ENCODE measurements at places on chromosomes 5 and 9.

DNA sequence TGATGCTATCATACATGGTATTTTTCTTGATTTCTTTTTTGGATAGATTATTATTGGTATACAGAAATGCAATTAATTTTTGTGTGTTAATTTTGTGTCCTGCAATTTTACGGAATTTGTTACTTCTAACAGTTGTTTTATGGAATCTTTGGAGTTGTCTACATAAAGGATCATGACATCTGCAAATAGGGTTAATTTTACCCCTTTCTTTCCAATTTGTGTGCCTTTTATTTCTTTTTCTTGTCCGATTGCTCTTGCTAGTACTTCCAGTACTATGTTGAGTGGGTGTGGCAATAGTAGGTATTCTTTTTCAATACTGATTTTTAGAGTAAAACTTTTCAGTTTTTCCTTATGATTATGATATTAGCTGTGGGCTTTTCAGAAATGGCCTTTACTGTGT is 111.5 kb downstream of the MACROH2A1 start:
- DNase-seq, result no peak

DNA sequence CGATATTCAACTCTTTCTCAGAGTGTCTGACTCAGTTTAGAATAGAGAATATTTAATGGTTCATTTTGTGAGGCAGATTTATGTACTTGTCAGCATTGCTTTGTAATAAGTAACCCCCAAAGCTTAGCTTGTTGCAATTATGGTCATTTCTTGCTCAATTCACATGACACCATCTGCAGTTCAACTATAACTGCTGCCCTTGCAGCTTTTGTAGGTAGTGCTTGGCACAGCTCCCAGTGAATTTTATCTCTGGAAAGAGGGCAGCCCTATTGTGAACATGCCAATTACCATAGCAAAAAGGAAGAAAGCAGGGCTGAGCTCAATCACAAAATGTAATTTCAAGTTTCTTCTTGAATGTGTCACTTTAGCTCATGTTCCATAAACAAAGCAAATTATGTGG is 1587.7 kb upstream of the ACO1 start:
- DNase-seq, result no peak

- DNase-seq, result no peak
Observed at GRCh38 chr5:5588386-5588785, 165.9 kb downstream of the ICE1 start.

DNA sequence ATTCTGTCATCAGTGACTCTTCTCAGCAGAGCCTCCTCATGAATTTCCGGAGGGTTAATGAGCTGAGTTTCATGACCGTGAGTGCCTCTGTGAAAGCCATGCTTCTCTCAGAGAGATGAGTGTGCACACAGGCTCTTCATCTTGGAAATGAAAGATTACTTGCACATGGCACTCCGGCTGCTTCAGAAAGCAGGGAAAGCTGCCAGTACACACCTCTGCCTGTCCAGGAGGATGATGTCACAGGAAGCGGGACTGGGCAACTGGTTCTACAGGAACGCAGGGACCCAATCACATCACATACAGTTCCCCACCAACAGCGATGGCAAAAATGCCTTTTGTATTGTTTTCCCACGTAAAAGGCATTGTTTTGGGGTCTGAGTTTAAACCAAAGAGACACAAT is 286.0 kb upstream of the DAP start:
- no peak for DNase-seq

- DNase-seq, result no peak
Observed at GRCh38 chr9:30935730-30936129, 1448.7 kb upstream of the ACO1 start.

- no peak for DNase-seq
Observed at GRCh38 chr9:133944746-133945135, 47.4 kb downstream of the VAV2 start.

DNA sequence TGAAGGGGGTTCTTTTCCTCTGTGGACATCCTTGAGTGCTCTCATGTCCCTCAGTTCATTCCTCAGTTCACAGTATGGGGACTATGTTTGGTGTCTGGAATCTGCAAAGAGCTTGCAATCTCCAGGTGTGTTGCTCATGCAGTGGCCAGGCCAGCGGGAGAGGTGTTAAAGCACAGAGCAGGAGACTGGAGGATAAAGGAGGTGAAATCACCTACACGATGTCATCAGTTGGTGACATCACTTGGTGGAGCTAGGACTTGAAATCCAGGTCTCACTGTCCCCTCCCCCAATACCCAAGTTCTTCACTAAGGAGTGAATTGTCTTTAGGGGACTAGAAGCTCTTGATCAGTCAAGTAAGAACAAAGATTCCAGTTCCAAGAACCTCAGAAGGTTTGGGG is 197.3 kb upstream of the ZNF618 start:
- no peak for DNase-seq

All from T-helper 9 cell (primary cell).